ENCODE measurements at places on chromosomes 12 and 14.

- no peak for DNase-seq
These were observed 4.3 kb downstream of the RNASE1 start for GRCh38 chr14:20798318-20798717.

GRCh38 chr14:94100847-94101246, 9.7 kb upstream of the IFI27 start:
- no peak for DNase-seq

DNA sequence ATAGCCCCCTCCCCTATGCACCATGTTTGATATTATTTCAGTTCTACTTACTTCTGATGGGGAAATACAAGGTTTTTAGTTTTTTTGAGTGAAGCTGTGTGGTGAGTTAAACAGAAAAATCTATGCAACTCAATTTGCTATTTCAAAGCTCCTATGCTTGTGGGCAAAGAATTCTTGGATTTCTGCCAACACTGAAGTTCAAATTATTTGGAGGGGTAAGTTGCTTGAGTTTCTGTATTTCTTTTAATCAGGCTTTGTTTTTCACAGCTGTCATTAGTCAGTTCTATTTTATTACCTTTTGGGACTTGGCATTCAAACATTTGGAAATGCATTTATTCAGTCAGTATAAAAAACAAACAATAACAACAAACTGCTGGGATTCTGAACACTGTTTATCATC, 407.5 kb upstream of the MGAT4C start:
- DNase-seq = no peak

- DNase-seq = peak; percentile 8
These were observed 20.7 kb downstream of the GTF2A1 start for GRCh38 chr14:81200054-81200453.

DNA sequence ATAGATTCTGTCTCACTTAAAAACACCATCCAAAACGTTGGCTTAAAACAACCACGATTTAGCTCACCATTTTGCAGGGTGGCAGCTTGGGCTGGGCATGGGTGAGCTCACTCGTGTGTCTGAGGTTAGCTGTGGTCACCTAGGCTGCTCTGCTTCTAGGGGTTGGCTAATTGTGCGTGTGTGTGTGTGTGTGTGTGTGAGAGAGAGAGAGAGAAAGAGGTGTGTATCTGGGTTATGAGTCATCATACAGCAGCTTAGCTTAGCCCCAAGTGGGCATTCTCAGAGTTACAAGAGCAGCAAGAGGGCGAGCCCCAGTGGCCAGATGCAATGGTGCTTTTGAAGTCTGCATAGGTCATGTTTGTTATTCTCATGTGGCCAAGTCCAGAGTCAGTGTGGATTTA, 6.0 kb downstream of the FBXW8 start:
- peak; percentile 77 for DNase-seq

- no peak for DNase-seq
These were observed 8.5 kb downstream of the LRTM2 start for GRCh38 chr12:1828856-1829255.

DNA sequence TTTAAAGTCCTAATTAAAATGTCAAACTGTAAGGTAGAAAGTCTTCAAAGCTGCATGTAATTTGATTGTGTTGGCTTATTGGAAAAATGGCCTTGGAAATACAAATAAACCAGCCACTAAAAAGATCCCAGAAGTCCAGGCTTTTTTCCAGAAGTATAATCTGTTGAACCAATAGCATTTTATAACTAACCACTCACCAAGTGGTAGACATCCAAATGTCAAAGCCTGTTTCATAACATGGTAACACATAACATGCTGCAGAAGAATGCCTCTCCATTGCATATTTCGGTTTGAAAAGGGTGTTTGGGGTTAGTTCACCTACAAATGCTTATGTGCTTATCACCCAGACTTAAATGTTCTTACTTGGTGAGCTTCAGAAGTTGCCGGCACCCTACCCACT, 183.7 kb upstream of the DIO2 start:
- no peak for DNase-seq

DNA sequence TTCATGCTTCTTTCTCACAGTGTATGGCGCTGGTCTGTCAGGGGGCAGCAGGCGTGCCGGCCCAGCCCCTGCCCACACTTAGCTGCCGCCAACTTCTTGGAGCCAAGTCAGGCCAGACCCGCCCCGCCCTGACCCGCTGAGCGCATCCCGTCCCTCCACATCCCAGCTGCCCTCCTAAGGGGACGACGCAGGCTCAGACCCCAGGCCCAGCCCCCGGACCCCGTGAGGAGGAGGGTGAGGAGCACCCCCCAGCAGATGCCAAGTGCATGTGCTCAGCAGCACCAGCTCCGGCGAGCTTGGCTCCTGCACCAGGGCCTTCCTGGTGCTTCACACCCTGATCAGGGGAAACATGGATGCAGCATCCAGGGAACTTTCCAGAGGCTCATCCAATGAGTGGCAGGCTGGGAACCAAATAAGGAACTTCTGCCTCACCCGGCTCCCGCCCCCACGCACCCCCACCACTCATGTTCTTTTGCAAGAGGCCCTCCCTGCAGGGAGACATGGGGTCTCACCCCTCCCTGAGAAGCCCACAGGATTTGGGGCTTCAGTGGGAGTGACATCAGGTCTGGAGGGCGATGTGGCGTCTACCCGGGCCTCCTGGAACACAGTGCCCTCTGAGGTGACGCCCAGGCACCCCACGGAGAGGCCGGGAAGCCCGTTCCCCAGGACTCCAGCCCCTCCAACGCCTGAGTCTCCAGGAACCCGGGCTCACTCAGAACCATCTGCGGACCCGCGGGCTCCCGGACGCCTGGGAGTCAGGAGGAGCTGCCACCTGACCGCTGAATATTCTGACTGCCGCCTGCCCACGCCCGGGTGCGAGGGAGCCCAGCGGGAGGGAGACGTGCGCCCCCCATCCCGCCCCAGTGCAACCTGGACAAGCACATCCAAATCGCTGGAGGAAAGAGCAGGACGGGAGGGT, 70.0 kb upstream of the GALNT9 start:
- DNase-seq = no peak

- DNase-seq = peak; percentile 6
These were observed 58.1 kb upstream of the CCND2 start for GRCh38 chr12:4215229-4216186.

DNA sequence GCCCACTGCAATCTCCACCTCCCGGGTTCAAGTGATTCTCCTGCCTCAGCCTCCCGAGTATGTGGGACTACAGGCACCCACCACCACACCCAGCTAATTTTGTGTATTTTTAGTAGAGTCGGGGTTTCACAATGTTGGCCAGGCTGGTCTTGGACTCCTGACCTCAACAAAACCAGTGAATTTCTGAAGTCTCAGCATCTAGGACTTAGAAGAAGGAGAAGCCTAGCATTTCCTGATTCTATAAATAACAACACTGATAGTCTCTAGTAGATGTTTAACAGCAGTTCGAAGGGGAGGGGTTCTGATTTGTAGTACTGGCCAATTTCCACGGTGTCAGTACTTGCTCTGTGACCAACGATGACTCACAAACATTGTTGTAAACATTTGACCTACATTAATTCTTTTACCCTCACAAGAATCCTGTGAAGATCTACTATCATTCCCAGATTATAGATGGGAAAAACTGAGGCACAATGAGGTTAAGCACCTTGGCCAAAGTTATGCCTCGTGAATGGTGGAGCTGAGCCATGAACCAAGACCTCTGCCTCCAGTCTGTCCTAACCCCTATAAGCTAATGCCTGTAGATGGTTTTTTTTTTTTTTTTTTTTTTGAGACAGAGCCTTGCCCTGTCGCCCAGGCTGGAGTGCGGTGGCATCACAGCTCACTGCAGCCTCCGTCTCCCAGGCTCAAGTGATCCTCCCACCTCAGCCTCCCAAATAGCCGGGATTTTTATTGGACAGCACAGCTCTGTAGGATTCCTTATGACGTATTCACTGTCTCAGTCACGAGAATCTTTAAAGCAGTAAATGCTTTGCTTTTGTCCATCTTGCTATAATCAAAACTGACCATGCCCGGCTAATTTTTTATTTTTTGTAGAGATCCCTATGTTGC, 5.2 kb downstream of the P2RX4 start:
- no peak for DNase-seq

- no peak for DNase-seq
These were observed at the start of gene PTMS for GRCh38 chr12:6765634-6766581. TSS of gene PTMS (plus strand) at chr12:6766363. CDS start at chr12:6766706, 343 bp downstream.

DNA sequence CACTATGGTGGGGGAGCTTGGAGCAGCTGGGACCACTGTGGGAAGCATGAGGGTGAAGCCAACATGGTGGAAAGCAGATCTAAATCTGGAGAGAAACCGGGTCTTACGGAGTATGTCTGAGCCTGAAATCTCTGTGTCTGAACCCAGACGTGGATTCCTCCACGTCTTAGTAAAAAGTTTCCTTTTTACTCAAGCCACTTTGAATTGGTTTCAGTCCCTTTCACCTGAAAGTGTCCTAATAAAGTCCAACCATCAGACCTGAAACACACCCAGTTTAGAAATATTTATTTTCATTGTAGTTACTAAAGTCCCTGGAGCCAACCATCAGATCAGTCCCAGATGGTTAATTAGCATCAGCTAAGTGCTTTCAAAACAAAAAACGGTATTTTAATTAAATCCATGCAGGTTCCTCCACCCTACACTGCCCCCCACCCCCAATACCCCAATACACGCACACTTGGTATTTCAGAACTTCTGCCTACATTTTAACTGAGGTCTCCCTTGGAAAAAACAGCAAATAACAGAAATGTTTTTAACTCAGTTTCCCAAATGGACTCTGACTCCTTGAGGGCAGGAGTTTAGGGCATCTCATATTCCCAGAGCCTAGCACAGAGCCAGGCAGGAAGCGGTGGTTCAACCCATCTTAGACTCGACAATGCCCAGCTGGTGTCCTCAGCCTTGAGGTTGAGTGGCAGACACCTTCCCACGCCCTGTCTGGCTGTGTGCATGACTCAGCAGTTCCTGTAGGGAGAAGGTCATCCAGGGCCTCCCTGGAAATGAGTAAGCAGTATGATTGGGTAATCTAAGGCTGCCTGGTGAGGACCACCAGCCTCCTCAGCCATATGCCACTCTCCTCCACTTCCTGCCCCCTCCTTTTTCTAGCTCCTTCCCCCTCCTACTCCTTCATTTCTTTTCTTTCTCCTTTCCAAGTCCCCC, 175.8 kb downstream of the TTC8 start:
- DNase-seq = no peak

DNA sequence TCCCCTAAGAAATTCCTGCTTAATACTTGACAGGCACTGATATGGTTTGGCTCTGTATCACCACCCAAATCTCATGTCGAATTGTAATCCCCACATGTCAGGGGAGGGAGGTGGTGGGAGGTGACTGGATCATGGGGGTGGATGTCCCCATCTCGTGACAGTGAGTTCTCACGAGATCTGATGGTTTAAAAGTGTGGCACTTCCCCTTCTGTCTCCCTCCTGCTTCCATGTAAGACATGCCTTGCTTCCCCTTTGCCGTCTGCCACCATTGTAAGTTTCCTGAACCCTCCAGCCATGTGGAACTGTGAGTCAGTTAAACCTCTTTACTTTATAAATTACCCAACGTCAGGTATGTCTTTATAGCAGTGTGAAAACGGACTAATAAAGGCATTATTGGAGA, 198.0 kb downstream of the FOXN3 start:
- no peak for DNase-seq

DNA sequence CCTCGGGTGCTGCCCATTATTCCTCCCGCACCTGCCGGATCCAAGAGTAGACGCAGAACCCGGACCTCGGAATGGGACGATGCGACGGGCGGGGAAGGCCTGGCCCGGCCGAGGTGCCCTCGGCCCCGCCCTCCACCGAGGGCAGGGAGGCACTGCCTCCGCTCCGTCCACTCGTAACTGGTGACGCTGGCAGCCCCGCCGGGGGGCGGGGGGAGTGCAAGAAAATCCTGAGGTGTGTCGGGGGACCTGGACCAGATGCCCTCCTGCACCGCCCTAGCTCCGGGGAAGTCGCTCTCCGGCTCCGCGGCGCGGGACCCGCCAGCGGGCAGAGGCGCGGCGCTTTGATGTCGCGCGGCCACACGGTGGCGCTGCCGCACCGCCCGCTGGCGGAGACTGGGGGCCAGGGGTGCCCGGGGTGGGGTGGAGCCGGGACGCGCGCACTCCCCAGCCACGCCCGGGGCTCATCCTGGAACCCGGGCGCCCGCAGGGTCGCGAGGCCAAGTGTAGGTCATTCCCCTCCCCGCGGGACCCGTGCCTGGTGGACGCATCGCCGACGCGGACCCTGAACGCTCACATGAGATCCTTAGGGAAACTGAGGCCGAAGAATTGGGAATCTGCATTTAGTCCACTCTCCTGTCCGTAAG, 202.8 kb downstream of the TTC8 start:
- DNase-seq = peak; percentile 49

- DNase-seq = no peak
These were observed 8.6 kb downstream of the DDN start for GRCh38 chr12:48990552-48990951.

GRCh38 chr14:24372701-24373416, 4.9 kb downstream of the NFATC4 start:
- DNase-seq = no peak

DNA sequence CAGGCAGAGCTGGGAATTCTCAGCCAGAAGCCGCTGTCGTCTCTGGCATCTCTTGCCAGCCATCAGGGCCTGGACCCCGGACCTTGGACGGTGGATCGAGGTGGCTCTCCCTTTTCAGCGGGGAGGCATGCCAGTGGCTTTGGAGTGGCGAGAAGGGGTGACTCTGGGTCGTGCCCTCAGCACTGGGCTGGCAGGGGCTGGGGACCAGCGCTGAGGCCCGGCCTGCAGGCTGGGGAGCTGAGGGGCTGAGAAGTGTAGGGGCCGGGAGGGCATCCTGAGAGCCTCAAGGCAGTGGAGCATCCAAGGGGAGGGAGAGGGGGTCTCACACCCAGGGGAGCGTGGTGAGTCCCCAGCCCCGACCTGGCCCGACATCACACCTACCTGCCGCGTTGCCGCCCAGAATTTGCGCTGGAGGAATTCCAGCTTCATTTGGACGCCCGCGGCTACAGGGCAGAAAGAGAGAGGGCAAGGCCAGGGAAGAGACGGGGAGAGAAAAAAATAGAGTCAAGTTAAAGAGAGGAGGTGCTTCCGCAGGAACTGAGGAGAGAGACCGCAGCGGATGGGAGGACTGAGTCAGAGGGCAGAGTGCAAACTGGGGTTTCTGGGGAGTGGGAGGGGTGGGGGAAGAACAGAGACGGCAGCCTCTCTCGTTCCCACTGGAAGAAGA, 9.0 kb upstream of the LRTM2 start:
- DNase-seq = no peak

- DNase-seq = no peak
These were observed 5.6 kb downstream of the GON7 start for GRCh38 chr14:93201155-93201704.

DNA sequence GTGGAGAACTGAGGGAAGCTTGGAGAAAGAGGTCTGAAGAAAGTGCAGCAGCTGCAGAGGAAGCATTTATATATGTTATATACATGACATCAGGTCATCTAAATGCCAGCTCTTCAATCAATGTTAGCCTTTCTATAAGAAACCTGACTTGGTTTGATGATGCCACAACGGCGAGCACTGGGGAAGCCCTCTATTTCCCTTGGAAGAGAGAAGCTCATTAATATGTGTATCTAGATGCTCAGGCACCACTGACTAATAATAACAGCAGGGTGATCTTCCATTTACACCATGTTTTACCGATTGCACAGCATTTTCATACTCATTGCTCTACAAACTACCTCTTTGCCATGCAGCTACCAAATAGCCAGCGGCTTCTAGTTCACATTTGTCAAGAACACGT, 811 bp downstream of the ACYP1 start:
- DNase-seq = no peak

- DNase-seq = no peak
These were observed 79.4 kb downstream of the C12orf75 start for GRCh38 chr12:105409801-105410471.

GRCh38 chr14:32300136-32300535, 29.0 kb upstream of the AKAP6 start:
- no peak for DNase-seq

- DNase-seq = no peak
These were observed 7.6 kb downstream of the TECPR2 start for GRCh38 chr14:102370305-102370809.

GRCh38 chr14:74382231-74382630, 34.0 kb downstream of the VRTN start:
- DNase-seq = no peak
